ENCODE measurements at places on chromosomes 16 and 17. TPM values are rescaled to one million over a fixed set of nuclear protein-coding genes. Genes with fewer than 3 reads are reported as not detected.
A peak's percentile ranks its signal among the peaks of the same experiment; 100 is the strongest.

DNA sequence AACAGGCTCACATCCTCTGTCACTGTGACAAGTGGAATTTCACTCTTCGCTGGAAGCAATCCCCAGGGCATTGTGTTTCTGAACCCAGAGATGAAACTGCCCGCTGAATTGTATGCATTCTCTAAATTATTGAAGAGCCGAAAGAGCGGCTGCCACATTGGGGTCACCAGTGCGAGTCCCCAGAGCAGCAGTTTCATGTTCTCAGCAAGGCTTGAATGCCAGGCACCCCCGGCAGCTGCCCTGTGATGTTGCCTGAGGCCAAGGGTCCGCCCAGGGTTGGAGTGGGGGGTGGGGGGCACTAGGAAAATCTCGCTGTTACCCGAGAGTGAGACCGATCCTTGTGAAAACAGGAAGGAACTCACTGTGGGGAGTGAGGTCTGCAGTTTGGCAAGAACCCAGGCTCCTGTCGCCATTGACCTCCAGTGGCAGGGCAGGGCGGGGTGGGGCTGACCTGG is 20.7 kb upstream of the BCAR1 start:
- DNase-seq: no peak
- no peak overlapping the region for H3K4me3 ChIP-seq
- H3K27me3 ChIP-seq: no peaks in the 10 kb centered on the region
- peaks cover 9% of the 10 kb centered on the region for H3K4me1 ChIP-seq

CCL5 gene
- total RNA-seq: 2.4 TPM

- H3K4me1 ChIP-seq: no peaks in the 10 kb centered on the region
- DNase-seq: no peak
- no peak overlapping the region for H3K4me3 ChIP-seq
- H3K27me3 ChIP-seq: no peaks in the 10 kb centered on the region
Observed at GRCh38 chr17:33199571-33200510, 93.3 kb downstream of the ASIC2 start.

GRCh38 chr17:82287868-82288801 is 14.6 kb upstream of the CSNK1D start:
- H3K27me3 ChIP-seq: no peaks in the 10 kb centered on the region
- no peaks in the 10 kb centered on the region for H3K4me1 ChIP-seq
- no peak overlapping the region for H3K4me3 ChIP-seq

- H3K4me3 ChIP-seq: peak overlapping the region; percentile 49
- H3K27ac ChIP-seq: no peak overlapping the region
- H3K27me3 ChIP-seq: peaks cover 40% of the 10 kb centered on the region
- peaks cover 13% of the 10 kb centered on the region for H3K4me1 ChIP-seq
- no peak for DNase-seq
Observed at GRCh38 chr16:31568577-31569359, 41.1 kb downstream of the AHSP start.

DNA sequence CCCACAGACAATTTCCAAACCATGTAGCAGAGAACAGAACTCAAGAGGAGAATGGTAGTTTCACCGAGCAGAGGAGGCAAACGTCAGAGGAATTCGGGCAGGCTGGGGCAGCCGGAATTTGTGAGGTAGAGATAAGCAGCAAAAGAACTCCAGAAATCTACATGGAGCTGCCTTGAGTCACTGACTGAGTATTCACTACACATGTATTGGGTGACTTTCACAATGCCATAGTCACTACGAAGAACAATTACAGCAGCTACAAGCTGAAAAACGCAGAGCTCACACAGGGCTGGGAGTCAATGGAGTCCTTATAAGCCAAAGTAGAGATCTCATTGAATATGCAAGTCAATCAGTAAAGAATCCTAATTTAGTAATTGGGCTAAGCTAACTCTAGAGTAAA is 13.4 kb downstream of the CMC2 start:
- H3K27me3 ChIP-seq: no peaks in the 10 kb centered on the region
- no peak for DNase-seq
- H3K4me3 ChIP-seq: no peak overlapping the region
- no peaks in the 10 kb centered on the region for H3K4me1 ChIP-seq
- no peaks in the 10 kb centered on the region for H3K36me3 ChIP-seq
- H3K27ac ChIP-seq: no peak overlapping the region

GGT6 gene
- total RNA-seq: 3.0 TPM

DNA sequence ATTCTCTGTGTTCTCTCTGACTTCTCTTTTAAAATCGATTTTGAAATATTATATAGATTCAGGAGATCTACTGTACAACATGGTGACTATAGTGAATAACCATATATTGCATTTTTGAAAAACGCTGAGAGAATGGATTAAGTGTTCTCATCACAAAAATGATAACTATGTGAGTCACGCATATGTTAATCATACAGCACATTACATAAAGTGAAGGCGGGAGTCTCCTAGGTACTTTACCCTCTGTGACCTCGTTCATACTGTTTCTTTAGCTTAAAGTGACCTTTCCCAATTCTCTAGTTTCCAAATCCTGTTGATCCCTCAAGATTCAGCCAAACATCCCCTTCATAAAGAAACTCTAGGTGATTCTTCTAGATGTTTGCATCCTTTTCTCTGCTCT is 3.1 kb upstream of the KRTAP3-2 start:
- H3K27ac ChIP-seq: no peak overlapping the region
- no peaks in the 10 kb centered on the region for H3K4me1 ChIP-seq
- DNase-seq: no peak
- H3K4me3 ChIP-seq: no peak overlapping the region

- H3K36me3 ChIP-seq: peaks cover 8% of the 10 kb centered on the region
- peak overlapping the region; percentile 85 for H3K27ac ChIP-seq
- no peaks in the 10 kb centered on the region for H3K27me3 ChIP-seq
- H3K4me3 ChIP-seq: no peak overlapping the region
Observed at GRCh38 chr16:16027728-16028310, 78.4 kb downstream of the ABCC1 start.

GRCh38 chr17:37849617-37849972 is 74.6 kb upstream of the TBC1D3K start:
- no peak overlapping the region for H3K27ac ChIP-seq
- no peak overlapping the region for H3K4me3 ChIP-seq
- H3K36me3 ChIP-seq: no peaks in the 10 kb centered on the region
- no peak for DNase-seq

DNA sequence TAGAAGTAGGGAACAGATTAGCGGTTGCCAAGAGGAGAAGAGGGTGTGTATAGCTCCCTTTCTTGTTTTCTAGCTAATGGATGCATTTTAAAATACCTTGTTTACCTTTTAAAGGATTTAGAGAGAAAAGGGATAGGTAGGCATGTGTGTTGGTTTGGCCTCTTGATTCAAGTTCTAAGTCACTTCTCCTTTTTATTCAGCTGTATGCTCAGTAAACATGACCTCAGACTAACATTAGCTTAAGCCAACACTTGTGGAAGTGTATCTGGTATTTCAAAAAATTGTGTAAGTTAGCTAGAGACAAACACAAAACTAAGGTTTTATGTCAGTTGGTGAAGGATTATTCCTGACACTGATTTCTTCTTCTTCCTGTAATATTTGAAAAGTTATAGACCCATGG is 204.1 kb upstream of the NOG start:
- H3K36me3 ChIP-seq: no peaks in the 10 kb centered on the region
- H3K27me3 ChIP-seq: no peaks in the 10 kb centered on the region
- H3K27ac ChIP-seq: no peak overlapping the region

- no peak overlapping the region for H3K4me3 ChIP-seq
- H3K4me1 ChIP-seq: no peaks in the 10 kb centered on the region
- DNase-seq: no peak
- no peak overlapping the region for H3K27ac ChIP-seq
- no peaks in the 10 kb centered on the region for H3K27me3 ChIP-seq
- no peaks in the 10 kb centered on the region for H3K36me3 ChIP-seq
Observed at GRCh38 chr16:63735456-63735855, 1386.4 kb downstream of the CDH11 start.

DNA sequence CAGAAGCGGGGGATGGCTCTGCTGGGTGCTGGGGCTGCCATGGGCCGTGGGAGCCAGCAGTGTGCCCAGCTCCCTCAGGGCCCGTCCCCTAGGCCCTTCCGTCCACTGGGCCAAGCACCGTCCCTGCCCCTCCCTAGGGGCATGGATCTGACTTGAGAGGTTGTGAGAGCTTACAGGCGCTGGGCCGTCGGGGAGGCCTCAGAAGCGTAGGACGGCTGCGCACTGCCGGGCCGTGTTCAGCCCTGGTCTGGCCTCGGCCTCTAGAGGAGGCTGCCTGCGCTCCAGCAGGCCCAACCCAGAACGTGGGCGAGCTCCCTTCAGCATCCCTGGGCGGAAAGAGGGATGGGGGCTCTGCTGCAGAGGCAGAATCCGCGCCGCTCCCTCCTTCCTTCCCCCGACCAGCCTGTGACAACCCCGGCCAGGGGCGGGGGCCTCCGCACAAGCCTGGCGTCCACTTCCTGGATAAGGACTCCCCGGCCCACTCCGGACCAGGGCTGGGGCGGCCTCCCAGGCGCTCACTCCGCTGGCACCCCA is 685 bp upstream of the MPG start:
- no peaks in the 10 kb centered on the region for H3K27me3 ChIP-seq
- peak overlapping the region; percentile 95 for H3K27ac ChIP-seq
- peak overlapping the region; percentile 92 for H3K4me3 ChIP-seq

DNA sequence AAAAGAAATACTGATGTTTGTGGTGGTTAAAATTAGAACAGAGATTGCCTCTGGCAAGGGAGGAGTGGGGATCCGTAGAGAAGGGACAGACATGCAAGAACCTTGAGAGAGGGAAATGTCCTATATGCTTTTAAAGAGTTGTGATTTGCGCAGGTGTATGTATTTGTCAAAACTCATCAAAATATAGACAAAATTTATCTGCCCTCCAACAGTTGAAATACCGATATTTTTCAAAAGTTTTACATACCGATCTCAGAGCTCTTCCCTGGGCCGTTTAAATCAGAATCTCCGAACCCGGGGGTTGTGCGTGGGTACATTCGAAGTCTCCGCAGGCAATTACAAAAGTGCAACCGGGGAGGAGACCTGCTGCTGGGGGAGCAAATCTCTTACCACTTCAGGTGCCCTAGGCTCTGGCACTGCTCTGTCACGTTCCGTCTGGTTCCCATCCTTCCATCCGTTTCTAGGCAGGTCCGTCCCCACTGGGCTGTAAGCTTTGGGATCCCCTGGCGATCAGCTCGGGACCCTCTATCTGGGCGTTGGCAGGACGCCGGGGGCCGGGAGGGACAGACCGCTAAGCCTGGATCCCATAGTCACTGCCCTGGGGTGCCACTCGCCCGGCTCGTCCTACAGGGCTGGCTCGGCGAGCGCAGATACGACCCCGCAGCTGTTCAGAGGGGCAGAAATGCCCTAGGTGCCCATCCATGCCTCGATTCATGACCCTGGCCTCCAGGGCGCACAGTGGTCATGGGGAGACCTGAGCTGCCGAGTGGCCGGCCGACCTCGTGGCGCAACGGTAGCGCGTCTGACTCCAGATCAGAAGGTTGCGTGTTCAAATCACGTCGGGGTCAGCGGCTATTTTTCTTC is 4.2 kb downstream of the BORCS6 start:
- peak overlapping the region; percentile 81 for H3K27ac ChIP-seq
- H3K4me3 ChIP-seq: peak overlapping the region; percentile 56

DNA sequence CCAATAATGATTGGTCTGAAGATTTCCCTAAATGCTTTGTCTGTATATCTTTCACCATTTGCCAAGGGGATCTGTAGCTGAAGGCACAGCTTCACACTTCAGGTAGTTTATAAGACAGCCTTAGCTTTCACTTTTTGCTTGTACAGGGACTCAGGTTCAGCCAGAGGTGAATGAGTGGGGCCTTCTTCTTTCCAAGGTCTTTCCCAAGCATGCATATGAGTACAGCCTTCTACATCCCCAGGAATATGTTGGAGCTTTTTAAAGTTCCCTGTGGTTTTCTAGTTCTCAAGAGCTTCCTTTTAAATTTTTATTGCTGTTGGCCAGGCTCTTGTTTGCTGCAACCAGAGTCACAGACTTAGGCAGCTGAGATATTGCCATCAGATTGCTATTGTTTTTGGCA is 17.9 kb upstream of the SPDYE4 start:
- no peaks in the 10 kb centered on the region for H3K4me1 ChIP-seq
- no peak for DNase-seq
- no peaks in the 10 kb centered on the region for H3K36me3 ChIP-seq

- DNase-seq: peak; percentile 95
- H3K4me1 ChIP-seq: no peaks in the 10 kb centered on the region
- H3K36me3 ChIP-seq: peaks cover 7% of the 10 kb centered on the region
- no peaks in the 10 kb centered on the region for H3K27me3 ChIP-seq
- no peak overlapping the region for H3K4me3 ChIP-seq
Observed at GRCh38 chr17:42517516-42517915, 18.5 kb upstream of the NAGLU start.

CSH2 gene
- total RNA-seq: not detected

- H3K4me1 ChIP-seq: peaks cover 18% of the 10 kb centered on the region
- no peaks in the 10 kb centered on the region for H3K27me3 ChIP-seq
- H3K4me3 ChIP-seq: no peak overlapping the region
- H3K36me3 ChIP-seq: peaks cover 8% of the 10 kb centered on the region
Observed at GRCh38 chr17:28926366-28926765, 23.5 kb upstream of the DHRS13 start.

BICDL2 gene
- total RNA-seq: 0.36 TPM

SPNS1 gene
- 30.5 TPM for total RNA-seq

TP53 gene
- total RNA-seq: 14.0 TPM

GRCh38 chr16:31507929-31508705 is at the start of gene RUSF1:
RUSF1 (minus strand) TSS chr16:31508391; CDS start chr16:31508373, 18 bp downstream.
- H3K27ac ChIP-seq: peak within 1 kb of the TSS; percentile 97
- H3K4me1 ChIP-seq: peaks cover 27% of the 10 kb centered on the region
- peak; percentile 95 for DNase-seq
- no peaks in the 10 kb centered on the region for H3K27me3 ChIP-seq

LDHD gene
- 2.5 TPM for total RNA-seq

DNA sequence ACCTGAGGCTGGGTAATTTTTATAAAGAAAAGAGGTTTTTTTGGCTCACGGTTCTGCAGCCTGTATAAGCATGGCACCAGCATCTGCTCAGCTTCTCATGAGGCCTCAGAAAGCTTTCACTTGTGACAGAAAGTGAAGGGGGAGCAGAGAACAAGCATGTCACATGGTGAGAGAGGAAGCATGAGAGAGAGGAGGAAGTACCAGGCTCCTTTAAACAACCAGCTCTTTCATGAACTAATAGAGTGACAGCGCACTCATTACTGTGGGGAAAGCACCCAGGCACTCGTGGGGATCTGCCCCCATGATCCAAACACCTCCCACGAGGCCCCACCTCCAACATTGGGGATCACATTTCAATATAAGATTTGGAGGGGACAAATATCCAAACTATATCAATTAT is 86.8 kb downstream of the USP32 start:
- H3K36me3 ChIP-seq: no peaks in the 10 kb centered on the region
- DNase-seq: no peak
- H3K4me1 ChIP-seq: no peaks in the 10 kb centered on the region
- no peaks in the 10 kb centered on the region for H3K27me3 ChIP-seq
- H3K4me3 ChIP-seq: no peak overlapping the region
- no peak overlapping the region for H3K27ac ChIP-seq

KCNJ2 gene
- total RNA-seq: 2.1 TPM

GRCh38 chr16:92431-93339 is 14.7 kb downstream of the MPG start:
- DNase-seq: no peak
- H3K4me1 ChIP-seq: peaks cover 13% of the 10 kb centered on the region
- peak overlapping the region; percentile 22 for H3K27ac ChIP-seq
- H3K4me3 ChIP-seq: no peak overlapping the region
- no peaks in the 10 kb centered on the region for H3K27me3 ChIP-seq

CCL8 gene
- total RNA-seq: not detected

- no peak overlapping the region for H3K27ac ChIP-seq
- peaks cover 17% of the 10 kb centered on the region for H3K36me3 ChIP-seq
Observed at GRCh38 chr17:17342242-17342945, 39.2 kb downstream of the NT5M start.

LPO gene
- not detected for total RNA-seq

GRCh38 chr16:55701442-55702319 is 45.9 kb downstream of the SLC6A2 start:
- H3K27me3 ChIP-seq: peaks cover 2% of the 10 kb centered on the region
- no peaks in the 10 kb centered on the region for H3K36me3 ChIP-seq
- no peak overlapping the region for H3K4me3 ChIP-seq
- H3K4me1 ChIP-seq: no peaks in the 10 kb centered on the region
- H3K27ac ChIP-seq: no peak overlapping the region

- DNase-seq: no peak
- H3K36me3 ChIP-seq: peaks cover 100% of the 10 kb centered on the region
- H3K27me3 ChIP-seq: no peaks in the 10 kb centered on the region
Observed at GRCh38 chr16:88719933-88720296, 13.6 kb downstream of the CTU2 start.

Data from sigmoid colon (tissue), 7 donors.